ENCODE measurements at places on chromosomes 7 and 10.

- DNase-seq: no peak
Observed at GRCh38 chr7:141974831-141975230, 1.3 kb upstream of the TAS2R38 start.

- no peak for DNase-seq
Observed at GRCh38 chr7:23207021-23207420, 25.2 kb downstream of the NUP42 start.

DNA sequence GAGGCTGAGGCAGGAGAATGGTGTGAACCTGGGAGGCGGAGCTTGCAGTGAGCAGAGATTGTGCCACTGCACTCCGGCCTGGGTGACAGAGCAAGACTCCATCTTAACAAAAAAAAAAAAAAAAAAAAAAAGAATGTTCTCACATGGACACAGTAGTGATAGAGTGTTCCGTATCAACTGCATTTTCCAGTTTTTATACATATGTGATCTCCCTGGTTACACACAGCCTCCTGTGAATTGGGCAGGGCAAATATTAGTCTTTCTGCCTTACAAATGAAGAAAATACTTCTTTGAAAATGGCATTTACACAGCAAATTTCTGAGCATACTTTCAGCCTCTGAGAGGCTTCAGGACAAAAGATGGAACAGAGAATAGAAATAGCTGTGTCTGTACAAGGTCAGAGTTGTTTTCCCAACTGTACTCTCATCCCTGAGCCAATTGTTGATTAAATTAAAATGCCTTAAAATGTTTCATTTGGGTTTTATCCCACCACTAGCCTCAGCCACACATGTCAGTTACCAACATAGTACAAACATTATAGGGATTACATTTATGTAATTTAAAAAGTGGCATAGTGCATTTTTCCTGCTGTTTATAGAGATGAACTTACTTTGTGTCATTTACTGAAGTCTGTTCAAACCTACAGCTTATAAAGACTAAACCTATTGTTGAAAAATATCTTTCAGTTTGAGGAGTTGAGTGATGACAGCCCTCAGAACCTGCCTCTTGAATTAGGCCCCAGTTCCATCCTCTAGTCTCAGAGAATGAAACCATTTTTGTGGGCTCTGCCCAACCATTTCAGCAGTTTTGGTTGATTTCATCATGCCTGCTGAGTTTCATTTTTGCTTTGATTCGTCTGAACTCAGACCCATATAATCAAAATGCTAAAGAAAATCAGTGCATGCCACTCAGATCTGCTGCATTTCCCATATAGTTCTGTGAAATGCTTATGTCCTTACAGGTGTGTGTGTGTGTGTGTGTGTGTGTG is 609.4 kb upstream of the C7orf33 start:
- DNase-seq: peak; percentile 13

DNA sequence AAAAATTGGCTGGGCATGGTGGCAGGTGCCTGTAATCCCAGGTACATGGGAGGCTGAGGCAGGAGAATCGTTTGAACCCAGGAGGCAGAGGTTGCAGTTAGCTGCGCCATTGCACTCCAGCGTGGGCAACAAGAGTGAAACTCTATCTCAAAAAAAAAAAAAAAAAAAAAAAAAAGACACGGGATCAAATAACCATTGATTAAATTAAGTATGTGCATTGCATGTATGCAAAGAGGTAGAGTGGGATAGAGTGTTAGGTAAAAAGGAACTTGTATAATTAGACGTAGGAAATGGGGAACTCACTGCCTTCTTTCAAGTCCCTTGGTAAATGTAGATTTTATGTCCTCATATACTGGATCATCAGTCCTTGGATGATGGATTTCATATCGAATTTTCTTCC is 13.1 kb downstream of the VCL start:
- DNase-seq: no peak

DNA sequence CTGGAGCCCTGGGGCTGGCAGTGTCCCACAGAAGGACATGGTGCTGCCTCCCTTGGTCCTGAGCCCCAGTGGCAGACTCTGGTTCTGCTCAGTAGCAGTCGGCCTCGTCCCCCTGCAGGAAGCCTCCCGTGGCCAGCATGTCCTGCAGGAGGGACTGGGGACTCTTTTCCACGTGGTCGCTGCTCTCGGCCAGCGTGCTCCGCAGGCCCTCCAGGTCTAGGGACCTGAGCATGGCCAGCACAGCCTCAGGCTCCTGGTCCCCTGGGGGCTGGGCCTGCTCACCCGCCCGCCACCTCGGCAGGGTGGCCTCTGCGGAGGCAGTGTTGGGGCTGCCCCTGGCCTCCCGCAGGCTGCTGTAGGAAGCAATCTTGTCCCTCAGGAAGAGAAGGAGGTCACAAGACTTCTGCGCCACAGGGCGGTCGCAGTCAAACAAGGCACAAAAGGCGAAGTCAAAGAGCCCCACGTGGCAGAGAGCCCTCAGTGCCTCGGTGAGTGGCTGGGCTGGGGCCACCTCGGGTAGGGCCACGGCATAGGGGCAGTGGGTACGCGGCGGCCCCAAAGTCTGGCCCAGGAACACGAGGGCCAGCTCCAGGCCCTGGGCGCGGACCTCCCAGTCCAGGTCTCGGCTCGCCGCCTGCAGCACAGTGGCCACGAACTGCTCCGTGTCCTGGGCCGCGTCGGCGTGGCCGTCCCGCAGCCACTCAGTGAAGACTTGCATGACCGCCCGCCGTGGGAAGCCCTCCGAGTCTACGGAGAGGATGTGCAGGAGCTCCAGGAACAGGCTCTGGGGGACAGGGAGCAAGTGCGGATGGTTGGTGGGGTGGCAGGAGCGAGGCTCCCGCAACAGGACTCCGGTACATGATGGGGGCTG is 17.1 kb downstream of the BRAT1 start:
- DNase-seq: no peak

DNA sequence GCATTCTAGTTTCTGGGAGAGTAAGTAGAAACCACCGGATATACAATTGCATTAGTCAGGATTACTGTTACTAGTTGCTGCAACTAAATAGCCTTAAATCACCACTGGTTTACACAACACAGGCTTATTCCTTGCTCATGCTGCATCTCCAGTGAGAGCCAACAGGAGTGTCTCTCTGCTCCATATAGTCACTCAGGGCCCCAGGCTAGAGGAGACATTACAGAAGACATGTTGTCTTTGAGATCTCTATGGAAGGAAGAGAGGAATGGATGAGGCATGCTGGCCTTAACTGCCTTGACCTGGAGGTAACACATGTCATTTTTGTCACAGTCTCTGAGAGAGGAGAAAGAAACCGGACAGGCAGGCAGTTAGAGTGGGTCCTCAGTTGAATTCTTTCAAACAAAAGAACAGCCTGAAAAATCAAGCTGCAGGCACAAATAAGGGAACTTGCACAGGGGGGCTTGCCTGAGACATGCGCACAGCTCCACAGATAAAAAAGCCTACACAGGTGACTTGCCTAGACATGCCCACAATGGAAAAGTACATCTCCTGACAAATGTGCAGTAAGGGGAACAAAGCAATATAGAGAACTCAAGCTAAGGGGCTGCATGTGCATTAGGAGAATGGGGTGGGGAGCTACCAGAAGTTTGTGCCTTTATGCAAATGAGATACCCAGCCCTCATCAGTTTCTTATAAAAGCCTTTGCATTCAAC is 348.0 kb downstream of the TYW1 start:
- DNase-seq: no peak

DNA sequence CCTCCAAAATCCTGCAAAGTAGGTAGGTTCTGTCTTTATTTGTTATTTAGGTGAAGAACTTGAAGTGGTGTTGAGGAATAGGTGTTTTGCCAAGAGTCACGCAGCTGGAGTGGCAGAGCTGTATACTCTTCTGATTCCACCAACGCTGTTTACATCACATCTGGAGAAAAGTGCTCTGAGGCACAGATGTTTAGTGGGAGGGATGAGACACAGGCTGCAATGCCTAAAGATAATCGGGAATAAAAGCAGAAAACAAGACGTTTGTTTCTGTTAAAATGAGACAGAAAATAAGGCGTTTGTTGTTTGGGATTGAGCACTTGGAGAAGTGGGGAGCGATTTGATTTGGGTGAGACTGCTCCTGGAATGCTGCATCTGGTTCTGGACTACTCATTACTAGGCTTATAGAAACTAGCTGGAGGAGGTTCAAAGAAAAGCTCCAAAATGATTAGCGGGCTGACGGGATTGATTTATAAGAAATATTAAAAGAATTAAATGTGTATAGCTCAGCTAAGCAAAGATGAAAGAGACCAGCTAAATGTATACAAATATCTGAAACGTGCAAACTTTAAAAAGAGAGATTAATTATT is 54.3 kb downstream of the TRUB1 start:
- no peak for DNase-seq
